Osteocyte (in vitro differentiated cells): ENCODE measurements at places on chromosomes 7 and 10.

GRCh38 chr10:128734161-128734560 lies 607.9 kb upstream of the MKI67 start:
- no peaks in the 10 kb centered on the region for H3K27me3 ChIP-seq
- DNase-seq: no peak
- H3K36me3 ChIP-seq: no peaks in the 10 kb centered on the region
- H3K27ac ChIP-seq: no peak overlapping the region
- H3K4me3 ChIP-seq: no peak overlapping the region

- DNase-seq: peak; percentile 86
- no peaks in the 10 kb centered on the region for H3K36me3 ChIP-seq
- H3K4me1 ChIP-seq: peaks cover 17% of the 10 kb centered on the region
- H3K27me3 ChIP-seq: no peaks in the 10 kb centered on the region
Measured at GRCh38 chr7:129225206-129225930, 538 bp downstream of the AHCYL2 start.

- peaks cover 21% of the 10 kb centered on the region for H3K4me1 ChIP-seq
- H3K27me3 ChIP-seq: no peaks in the 10 kb centered on the region
- no peaks in the 10 kb centered on the region for H3K36me3 ChIP-seq
Measured at GRCh38 chr7:149873970-149874643, 338 bp downstream of the ATP6V0E2 start.

DNA sequence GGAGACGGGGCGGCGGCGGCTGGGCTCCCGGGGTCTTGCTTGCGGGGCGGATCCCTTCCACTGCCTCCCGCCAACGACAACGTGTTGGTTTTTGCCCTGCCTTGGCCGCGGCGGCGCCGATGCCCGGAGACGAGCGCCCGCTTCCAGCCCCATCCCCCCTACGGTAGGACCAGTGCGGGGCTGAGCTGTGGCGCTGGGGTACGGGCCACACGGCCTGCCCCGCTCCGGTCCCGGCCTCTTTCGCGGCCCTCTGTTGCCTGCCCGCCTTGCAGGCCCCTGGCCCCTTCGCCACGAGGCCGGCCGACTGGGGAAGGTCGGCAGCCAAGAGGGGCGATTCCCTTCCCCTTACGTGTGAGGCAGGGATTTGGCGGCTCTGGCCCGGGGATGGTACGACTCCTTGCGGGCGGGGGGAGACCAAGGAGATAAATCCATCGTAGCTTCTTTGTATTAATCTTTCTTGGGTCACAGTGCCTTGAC lies 488 bp downstream of the EIF4H start:
- no peaks in the 10 kb centered on the region for H3K27me3 ChIP-seq
- H3K4me3 ChIP-seq: peak overlapping the region; percentile 80
- H3K36me3 ChIP-seq: peaks cover 8% of the 10 kb centered on the region

- H3K4me3 ChIP-seq: no peak overlapping the region
- no peaks in the 10 kb centered on the region for H3K4me1 ChIP-seq
- H3K27me3 ChIP-seq: peaks cover 5% of the 10 kb centered on the region
Measured at GRCh38 chr7:24017519-24017918, 266.5 kb upstream of the NPY start.

GRCh38 chr7:36736899-36737211 lies 12.6 kb upstream of the AOAH start:
- no peaks in the 10 kb centered on the region for H3K27me3 ChIP-seq
- no peaks in the 10 kb centered on the region for H3K36me3 ChIP-seq
- no peaks in the 10 kb centered on the region for H3K4me1 ChIP-seq

DNA sequence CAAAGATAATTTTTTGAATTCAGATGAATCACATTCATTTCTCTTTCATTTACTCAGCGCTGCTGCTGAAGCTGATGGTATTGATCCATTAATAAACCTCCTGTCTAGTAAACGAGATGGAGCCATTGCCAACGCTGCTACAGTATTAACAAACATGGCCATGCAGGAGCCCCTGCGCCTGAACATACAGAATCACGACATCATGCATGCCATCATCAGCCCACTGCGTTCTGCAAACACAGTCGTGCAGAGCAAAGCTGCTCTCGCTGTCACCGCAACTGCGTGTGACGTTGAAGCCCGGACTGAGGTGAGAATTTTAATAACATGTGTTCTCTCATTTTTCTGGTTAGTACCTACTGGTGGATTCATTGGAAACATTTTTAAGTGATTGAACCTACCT lies 70.2 kb downstream of the ARMC3 start:
- no peak overlapping the region for H3K27ac ChIP-seq
- DNase-seq: no peak
- H3K4me3 ChIP-seq: no peak overlapping the region
- H3K36me3 ChIP-seq: no peaks in the 10 kb centered on the region
- peaks cover 85% of the 10 kb centered on the region for H3K27me3 ChIP-seq

- no peak for DNase-seq
- H3K4me3 ChIP-seq: no peak overlapping the region
- no peak overlapping the region for H3K27ac ChIP-seq
Measured at GRCh38 chr10:100167553-100168312, 18.1 kb downstream of the ERLIN1 start.

DNA sequence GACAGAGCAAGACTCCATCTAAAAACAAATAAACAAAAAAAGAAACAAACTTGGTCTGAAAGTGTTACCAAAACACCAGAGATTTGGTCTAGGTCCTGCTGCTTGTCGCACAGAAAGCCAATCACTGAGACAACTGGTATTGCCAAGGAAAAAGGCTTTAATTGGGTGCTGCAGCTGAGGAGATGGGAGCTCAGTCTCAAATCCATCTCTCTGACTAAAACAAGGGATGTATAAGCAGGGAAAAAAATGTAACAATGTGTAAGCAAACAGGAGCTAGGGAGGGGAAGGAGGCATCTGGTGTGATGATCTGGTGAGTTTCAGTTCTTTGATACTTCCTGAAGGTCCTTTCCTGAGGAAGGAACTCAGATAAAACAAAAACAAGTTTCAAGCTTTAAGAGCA lies 8.4 kb upstream of the PDIA4 start:
- no peaks in the 10 kb centered on the region for H3K36me3 ChIP-seq
- no peaks in the 10 kb centered on the region for H3K4me1 ChIP-seq
- peaks cover 3% of the 10 kb centered on the region for H3K27me3 ChIP-seq
- DNase-seq: no peak

GRCh38 chr10:54484186-54484585 lies 316.8 kb downstream of the PCDH15 start:
- H3K36me3 ChIP-seq: no peaks in the 10 kb centered on the region
- no peak overlapping the region for H3K27ac ChIP-seq

- no peaks in the 10 kb centered on the region for H3K36me3 ChIP-seq
- H3K4me3 ChIP-seq: no peak overlapping the region
- DNase-seq: no peak
- H3K4me1 ChIP-seq: peaks cover 14% of the 10 kb centered on the region
- H3K27me3 ChIP-seq: no peaks in the 10 kb centered on the region
Measured at GRCh38 chr7:41114131-41114530, 588.8 kb downstream of the INHBA start.

- H3K4me3 ChIP-seq: peak overlapping the region; percentile 46
- H3K27ac ChIP-seq: no peak overlapping the region
Measured at GRCh38 chr10:100715101-100715444, 30.3 kb upstream of the PAX2 start.

DNA sequence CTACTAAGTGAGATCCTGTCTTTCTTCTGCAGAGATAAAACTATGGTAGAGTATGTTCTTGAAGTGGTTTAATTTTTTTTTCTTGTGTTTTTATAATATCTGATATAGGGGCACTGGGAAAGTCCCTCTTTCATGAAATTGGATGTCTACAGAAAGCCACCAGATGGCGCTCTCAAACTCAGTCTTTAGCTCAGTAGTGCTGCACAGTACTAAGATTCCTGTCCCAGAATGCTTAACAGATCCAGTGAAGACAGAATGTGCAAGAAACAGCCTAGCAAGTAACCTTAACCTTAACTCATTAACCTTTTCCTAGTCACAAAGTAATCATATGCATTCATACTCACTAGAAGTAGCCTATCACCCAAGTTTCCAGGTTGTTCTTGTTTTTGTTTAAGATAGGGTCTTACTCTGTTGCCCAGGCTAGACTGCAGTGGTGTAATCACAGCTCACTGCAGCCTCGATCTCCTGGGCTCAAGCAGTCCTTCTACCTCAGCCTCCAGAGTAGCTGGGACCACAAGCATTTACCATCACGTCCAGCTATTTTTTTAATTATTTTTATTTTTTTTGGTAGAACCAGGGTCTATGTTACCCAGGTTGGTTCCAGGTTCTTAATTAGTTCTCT lies 56.7 kb downstream of the IDE start:
- DNase-seq: no peak
- no peaks in the 10 kb centered on the region for H3K27me3 ChIP-seq
- H3K27ac ChIP-seq: no peak overlapping the region
- H3K36me3 ChIP-seq: peaks cover 20% of the 10 kb centered on the region
- H3K4me1 ChIP-seq: peaks cover 2% of the 10 kb centered on the region
- no peak overlapping the region for H3K4me3 ChIP-seq

- no peaks in the 10 kb centered on the region for H3K27me3 ChIP-seq
- H3K27ac ChIP-seq: peak overlapping the region; percentile 97
- DNase-seq: no peak
- peak overlapping the region; percentile 4 for H3K4me3 ChIP-seq
- H3K36me3 ChIP-seq: peaks cover 2% of the 10 kb centered on the region
- peaks cover 56% of the 10 kb centered on the region for H3K4me1 ChIP-seq
Measured at GRCh38 chr7:45979275-45980180, 58.5 kb upstream of the IGFBP3 start.

DNA sequence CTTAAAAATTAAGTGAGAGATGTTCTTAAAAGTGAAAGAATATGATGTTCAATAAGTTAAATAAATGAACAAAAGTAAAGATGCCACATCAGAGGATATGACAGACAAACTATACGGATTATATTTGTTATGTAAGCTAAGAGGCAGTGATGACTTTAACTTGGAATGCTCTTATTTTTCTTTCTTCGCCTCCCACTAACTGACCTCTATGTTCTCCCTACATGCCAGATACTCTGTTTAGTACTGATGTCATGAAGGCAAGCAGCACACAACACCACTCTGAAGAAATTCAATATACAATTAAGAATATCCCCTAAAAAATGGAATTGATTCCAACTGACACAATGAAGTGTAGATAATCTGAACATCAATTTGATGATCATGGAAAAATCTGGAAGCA lies 223.4 kb downstream of the DOCK4 start:
- H3K36me3 ChIP-seq: peaks cover 48% of the 10 kb centered on the region
- no peaks in the 10 kb centered on the region for H3K27me3 ChIP-seq
- peak overlapping the region; percentile 54 for H3K27ac ChIP-seq
- DNase-seq: no peak
- H3K4me3 ChIP-seq: no peak overlapping the region
- peaks cover 40% of the 10 kb centered on the region for H3K4me1 ChIP-seq

GRCh38 chr7:143878884-143879283 lies 23.1 kb downstream of the TCAF1 start:
- no peaks in the 10 kb centered on the region for H3K27me3 ChIP-seq
- H3K36me3 ChIP-seq: peaks cover 23% of the 10 kb centered on the region
- no peak overlapping the region for H3K27ac ChIP-seq
- no peak for DNase-seq

GRCh38 chr7:79307376-79307775 lies 146.1 kb downstream of the MAGI2 start:
- H3K27ac ChIP-seq: no peak overlapping the region
- H3K4me1 ChIP-seq: no peaks in the 10 kb centered on the region
- no peak overlapping the region for H3K4me3 ChIP-seq
- H3K27me3 ChIP-seq: no peaks in the 10 kb centered on the region
- DNase-seq: no peak

DNA sequence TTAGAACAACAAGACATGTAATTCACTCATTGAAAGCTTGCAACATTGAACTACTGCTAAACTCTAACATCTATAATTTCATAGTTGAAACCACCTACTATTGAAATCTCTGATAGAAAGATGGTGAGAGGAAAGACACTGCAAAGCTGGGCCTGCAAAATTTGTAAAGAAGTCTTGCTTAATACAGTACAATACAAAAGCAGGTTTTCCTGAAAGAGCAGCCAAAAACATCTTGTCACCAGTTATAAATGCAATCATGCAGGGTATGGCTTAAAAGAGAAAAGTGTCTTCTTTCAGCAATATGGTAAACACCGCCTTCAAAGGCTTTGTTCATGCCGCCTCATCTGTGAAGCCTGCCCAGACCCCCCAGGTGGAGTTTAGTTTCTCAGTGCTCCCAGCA lies 109.2 kb downstream of the ANK3 start:
- peak overlapping the region; percentile 98 for H3K27ac ChIP-seq
- no peaks in the 10 kb centered on the region for H3K36me3 ChIP-seq
- no peak overlapping the region for H3K4me3 ChIP-seq
- H3K4me1 ChIP-seq: peaks cover 55% of the 10 kb centered on the region
- DNase-seq: no peak

- H3K4me3 ChIP-seq: no peak overlapping the region
- H3K27ac ChIP-seq: no peak overlapping the region
- no peak for DNase-seq
- H3K27me3 ChIP-seq: peaks cover 3% of the 10 kb centered on the region
Measured at GRCh38 chr10:64334084-64334483, 812.9 kb downstream of the REEP3 start.

- peaks cover 27% of the 10 kb centered on the region for H3K4me1 ChIP-seq
- H3K36me3 ChIP-seq: no peaks in the 10 kb centered on the region
- no peaks in the 10 kb centered on the region for H3K27me3 ChIP-seq
- no peak overlapping the region for H3K4me3 ChIP-seq
Measured at GRCh38 chr7:135712182-135712782, 15.7 kb downstream of the SLC13A4 start.

DNA sequence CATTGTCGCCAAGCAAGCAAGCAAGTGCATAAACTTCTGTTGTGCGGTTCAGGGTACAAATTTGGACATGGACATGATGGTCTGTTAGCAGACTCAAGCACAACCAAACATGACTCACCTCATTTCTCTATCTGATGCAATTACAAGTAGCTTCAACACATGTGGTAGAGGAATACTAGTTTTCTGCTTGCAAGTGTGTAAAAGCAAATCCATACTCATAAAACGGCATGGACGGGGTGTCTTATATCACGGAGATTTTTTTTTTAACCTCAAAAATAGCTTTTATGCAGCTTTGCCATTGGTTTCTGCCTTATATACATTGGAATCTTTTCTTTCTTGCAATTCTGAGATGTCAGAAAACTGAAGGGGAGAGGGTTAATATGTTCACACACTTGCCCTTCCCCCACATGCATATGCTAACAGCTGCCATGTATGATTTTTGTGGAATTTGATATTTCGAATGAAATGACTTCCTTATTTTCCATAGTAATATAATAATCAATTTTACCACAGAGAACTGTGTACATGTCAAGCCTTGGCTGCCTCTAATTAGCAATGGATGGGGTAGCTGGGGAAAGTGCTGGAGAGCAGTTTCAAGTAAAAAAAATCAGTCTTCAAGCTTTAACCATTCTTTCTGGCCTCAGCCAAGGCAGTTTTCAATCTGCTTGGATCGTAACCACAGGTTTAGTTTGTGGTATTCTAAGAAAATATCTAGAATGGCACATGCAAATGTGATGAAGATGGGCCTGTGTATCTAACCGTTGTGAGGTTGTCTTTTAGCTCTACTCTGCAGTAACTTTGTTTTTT lies 106.0 kb upstream of the PDCD4 start:
- H3K4me1 ChIP-seq: no peaks in the 10 kb centered on the region
- no peaks in the 10 kb centered on the region for H3K36me3 ChIP-seq
- no peak for DNase-seq

GRCh38 chr10:120990831-120991230 lies 139.7 kb downstream of the WDR11 start:
- H3K36me3 ChIP-seq: no peaks in the 10 kb centered on the region
- no peaks in the 10 kb centered on the region for H3K27me3 ChIP-seq
- H3K27ac ChIP-seq: no peak overlapping the region
- H3K4me1 ChIP-seq: no peaks in the 10 kb centered on the region
- peak; percentile 63 for DNase-seq
